ENCODE measurements at places on chromosomes 13 and 19.

DNA sequence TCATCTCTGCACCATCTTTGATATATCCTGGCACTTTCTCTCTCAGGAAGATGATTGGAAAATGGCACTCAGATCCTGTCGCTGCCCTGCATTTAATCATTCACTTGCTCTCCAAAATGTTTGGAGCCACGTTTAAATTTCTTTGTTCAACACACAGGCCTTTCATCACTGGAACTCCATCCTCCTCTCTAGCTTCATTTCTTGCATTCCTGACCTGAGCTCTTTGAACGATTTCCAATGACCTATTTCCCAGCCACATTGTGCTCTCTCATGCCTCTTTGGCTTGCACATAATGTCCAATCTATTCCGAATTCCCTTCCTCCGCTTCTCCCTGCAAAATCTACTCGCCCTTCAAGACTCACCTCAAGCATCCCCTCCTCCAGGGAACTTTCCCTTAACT lies 287.4 kb upstream of the NBEA start:
- DNase-seq, result no peak

DNA sequence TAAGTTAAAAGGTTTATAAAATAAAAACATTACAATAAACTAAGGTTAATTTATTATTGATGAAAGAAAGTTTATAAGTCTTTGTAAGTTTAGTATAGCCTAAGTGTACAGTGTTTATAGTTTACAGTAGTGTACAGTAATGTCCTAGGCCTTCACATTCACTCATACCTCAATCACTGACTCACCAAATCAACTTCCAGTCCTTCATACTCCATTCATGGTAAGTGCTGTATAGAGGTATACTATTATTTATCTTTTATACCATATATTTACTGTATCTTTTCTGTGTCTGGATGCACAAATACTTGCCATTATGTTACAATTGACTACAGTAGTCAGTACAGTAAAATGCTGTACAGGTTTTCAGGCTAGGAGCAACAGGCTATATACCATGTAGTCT lies 490.0 kb downstream of the GPC6 start:
- DNase-seq, result no peak

- DNase-seq, result no peak
These were observed 2758.2 kb downstream of the PCDH9 start for GRCh38 chr13:64471916-64472315.

GRCh38 chr13:58908019-58908679 lies 1255.6 kb downstream of the DIAPH3 start:
- no peak for DNase-seq

DNA sequence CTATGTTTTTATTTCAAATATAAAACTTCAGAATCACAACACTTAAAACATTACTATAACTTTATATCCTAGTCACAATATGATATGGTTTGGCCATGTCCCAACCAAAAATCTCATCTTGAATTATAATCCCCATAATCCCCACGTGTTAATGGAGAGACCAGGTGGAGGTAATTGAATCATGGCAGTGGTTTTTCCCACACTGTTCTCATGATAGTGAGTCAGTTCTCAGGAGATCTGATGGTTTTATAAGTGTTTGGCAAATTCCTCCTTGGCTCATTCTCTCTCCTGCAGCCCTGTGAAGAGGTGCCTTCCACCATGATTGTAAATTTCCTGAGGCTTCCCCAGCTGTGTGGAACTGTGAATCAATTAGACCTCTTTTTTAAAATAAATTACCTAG lies 307.6 kb downstream of the SPRY2 start:
- no peak for DNase-seq

DNA sequence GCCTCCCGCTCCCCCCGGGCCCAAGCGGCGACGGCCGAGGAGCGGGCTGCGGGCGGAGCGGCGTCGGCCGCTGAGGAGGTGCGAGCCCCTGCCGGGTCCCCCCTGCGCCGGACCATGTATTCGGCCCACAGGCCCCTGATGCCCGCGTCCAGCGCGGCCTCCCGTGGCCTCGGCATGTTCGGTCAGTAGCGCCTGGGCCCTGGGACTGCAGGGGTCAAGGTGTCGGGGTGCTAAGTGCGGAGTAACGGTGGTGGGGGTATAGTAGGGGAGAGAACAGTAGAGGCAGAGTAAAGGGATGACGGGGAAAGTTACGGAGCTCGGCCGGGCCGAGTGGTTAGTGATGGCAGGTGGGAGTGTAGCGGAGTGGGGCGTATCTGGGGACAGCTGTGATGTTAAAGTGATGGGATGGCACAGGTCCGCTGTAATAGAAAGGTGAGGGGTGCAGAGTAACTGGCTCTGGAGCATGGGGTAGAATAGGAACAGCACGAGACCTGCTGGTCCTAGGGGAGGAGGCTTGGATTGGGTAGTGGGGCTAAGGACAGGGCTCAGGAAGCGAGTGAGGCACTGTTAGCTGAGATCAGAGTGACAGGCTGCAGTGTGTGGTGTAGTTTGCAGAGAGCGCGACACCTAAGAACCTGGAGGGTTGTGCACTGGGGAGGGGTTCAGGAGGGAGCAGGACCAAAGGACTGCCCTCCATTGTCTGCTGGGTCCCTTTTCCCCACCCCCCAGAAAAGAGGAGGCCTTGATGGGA lies 15.7 kb downstream of the CIC start:
- peak; percentile 65 for DNase-seq

- DNase-seq, result no peak
These were observed 190.9 kb downstream of the ZNF486 start for GRCh38 chr19:20357921-20358320.

DNA sequence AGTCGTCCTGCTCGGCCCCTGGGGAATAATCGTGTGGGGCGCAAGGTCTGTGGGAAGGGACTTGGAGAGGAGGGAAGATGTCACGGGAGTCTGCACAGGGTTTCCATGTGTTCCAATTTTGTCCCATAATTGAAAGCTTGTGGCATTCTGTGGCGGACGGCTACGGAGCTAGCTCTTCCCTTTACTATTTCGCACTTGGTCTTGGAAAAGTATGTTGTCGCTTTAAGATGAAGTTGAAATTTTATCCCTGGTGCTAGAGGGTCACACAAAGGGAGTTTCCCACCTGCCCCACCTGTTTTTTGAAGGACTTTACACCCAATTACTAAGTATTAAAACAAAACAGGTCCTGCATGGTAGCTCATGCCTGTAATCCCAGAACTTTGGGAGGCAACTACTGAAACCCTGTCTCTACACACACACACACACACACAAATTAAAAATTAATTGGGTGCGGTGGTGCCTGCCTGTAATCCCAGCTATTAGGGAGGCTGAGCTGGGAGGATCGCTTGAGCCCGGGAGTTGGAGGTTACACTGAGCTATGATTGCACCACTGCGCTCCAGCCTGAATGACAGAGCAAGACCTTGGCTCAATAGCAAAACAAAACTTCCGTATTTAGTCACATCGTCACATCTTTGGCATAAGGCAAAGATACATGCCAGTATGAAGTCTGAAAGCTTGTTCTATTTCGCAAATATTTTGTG lies 967 bp upstream of the TPT1 start:
- peak; percentile 57 for DNase-seq

- DNase-seq, result peak; percentile 37
These were observed 43.2 kb upstream of the GRTP1 start for GRCh38 chr13:113407103-113407530.

DNA sequence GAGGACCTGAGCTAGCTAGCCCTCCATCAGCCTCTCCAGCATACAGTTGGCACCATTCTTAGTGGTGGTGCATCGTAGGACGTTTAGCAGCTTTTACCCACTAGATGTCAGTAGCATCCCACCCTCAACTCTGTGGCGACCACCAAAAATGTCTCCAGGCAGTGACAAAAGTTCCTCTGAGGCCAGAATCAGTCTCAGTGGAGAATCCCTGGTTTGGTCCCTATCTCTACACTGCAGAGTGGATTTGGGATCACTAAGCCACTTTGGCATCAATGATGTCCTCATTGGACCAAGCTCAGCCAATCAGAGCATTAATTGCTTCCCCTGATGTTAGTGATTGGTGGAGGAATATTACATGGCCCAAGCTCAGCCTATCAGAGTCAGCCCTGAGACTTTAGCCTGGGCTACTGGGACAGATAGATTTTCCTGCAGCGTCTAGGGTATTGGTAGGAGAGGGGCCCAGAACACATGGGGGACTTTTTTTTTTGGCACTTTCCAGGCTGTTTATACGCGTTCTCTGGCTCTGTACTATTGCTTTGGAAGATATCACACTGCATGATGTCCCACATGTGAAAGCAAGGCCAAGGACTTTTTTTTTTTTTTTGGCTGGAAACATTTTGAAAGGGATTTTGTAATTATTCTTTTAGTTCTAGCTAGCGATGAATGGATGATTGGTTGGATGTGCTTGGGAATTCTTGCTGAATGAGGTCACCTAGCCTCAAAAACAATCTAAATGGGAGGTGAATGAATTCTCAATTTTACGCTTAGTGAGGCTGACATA lies 7.0 kb downstream of the TMEM221 start:
- DNase-seq, result no peak

- no peak for DNase-seq
These were observed 92.3 kb downstream of the COL4A1 start for GRCh38 chr13:110214637-110215036.

DNA sequence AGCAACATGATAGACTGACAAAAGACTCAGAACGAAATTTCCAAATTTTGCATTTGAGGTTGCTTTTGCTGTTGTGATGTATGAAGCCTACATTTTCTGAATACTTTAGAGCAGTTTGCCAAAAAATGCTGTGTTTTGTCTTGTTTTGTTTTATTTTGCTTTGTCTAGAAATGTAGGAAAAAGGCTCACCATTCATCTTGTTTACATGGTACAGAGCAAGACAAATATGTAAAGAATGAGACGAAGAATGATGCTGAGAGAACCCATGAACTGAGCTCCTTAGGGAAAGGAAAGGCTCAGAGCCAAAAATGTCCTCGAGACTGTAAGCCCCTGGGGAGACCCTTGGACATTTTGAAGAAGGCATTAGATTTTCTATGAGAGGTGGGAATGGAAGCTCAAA lies 6.8 kb upstream of the SPART start:
- no peak for DNase-seq

DNA sequence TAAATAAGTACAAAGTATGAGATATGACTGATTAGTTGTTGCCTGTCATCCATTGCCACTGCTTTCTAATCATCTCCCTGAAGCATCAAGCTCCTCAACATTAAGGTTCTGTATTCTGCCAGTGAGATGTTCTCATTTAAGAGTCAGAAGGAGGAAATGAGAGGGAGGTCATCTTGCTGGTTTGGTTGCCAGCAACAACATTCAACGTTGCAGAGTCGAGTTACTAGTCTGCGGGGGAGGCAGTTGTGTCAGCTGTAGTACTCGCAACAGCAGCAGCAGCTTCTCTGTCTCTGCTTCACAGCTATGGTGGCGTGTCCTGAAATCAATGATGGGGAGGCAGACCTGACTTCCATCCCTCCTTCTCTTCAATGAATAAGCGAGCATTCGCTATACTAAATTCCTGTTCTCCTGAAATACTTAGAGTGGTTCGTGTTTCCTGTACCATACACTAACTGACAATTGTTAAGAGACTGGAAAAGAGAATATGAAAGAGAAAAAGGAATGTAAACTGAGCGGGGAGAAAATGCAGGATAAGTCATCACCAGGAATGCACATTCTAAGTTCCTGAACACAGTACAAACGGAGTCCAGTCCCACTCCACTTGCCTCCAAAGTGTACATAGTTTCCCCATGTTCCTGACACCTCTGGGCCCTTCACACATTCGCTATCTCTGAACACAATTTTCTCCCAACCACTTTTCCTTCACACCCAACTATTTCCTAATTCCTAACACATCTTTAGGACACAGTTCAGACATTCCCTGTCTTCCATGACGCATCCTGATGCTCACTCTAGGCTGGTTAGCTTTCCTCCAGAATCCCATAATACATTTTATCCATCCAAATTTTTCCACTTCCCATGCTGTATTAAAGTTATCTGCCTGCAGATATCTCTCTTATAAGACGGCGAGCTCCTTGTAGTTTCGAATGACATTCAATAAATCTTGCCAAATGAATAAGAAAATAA lies 263.0 kb downstream of the KLF12 start:
- no peak for DNase-seq

DNA sequence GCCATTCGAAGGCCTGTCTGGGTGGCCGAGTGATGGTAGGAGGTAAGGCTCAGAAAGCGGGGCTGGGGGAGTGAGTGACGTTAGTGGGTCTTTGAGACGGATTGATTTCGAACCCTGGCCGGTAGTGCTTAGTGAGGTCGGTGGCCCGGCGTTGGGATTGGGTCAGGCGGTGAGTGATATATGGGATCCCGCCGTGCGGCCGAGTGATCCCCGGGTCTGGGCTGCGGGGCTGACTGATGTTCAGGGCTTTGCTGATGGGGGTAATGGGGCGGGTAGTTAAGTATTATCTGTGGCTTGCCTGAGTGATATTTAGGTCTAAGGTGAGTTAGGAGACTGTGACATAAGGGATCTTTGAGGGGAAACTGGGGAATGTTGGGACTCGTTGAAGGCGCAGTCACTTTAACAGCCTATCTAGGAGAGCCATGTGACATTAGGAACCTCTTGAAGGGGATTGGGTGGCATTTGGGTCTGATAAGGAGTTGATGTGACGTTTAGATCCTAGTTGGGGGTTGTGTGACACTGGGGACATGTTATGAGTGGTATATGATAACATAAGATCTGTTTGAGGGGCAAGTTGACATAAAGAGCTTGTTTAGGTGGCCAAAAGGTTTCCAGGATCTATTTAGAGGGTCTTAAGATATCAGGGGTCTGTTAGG lies 543 bp downstream of the PSMC4 start:
- no peak for DNase-seq

DNA sequence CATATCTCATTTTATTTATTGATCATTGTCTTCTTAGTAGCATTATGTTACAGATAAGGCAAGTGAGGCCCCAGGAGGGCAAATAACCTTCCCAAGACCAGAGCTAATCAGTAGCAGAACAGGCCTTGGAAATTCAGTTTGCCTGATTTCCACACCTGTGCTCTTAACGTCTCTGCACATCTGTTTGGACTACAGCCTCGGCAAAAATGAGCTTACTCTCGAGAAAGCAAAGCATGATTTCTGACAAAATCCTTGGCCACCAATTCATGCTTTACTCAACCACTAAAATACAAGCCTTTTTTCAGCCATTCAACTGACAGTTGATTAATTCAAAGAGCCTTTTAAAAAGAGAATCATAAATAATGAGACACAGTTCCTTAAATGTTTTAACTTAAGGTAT lies 309.3 kb upstream of the HTR2A start:
- no peak for DNase-seq

- no peak for DNase-seq
These were observed 60.7 kb downstream of the ZNF429 start for GRCh38 chr19:21566073-21566472.

DNA sequence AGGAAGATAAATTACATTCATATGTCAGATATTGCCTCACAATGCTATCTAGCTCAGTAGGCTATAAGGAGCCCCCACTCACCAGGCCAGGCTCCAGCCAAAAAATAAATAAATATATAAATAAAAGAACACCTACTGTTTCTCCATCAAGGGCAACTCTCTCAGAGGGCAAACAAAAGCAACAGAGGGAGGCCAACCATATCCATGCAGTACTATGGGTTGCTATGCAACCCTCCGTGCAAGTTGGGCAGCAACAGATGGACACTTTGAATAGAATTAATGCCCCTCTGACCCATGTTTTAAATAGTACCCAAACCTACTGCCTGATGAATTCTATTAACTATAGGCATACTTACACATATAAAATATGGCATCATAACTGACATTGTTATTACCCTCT lies 279.8 kb upstream of the EDNRB start:
- no peak for DNase-seq

Data from ureter (tissue), 1 donor.